Naive B cell (primary cell): ENCODE measurements at places on chromosomes 7 and 10. TPM values are rescaled to one million over a fixed set of nuclear protein-coding genes. Genes with fewer than 3 reads are reported as not detected.

DNA sequence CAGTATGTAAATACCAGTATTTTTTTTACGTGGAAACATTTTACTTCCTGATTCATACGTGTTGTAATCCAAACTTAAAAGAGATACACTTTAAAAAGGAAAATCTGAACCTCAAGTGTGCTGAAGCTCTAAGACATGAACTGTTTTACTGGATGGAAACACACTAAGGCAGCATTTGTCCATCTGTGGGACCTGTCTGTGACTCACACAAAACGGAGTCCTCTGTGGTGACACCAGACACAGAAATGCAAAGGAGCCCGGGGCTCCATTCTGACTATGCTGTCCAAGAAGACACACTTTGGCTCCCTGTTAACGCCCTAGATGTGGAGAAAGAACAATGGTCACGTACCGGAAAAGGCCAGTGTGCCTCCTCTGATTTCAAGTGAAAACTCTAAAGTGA is 23.9 kb downstream of the RNF133 start:
- H3K27ac ChIP-seq, result no peak overlapping the region
- H3K4me3 ChIP-seq, result no peak overlapping the region
- DNase-seq, result no peak
- no peaks in the 10 kb centered on the region for H3K36me3 ChIP-seq
- H3K27me3 ChIP-seq, result no peaks in the 10 kb centered on the region

DNA sequence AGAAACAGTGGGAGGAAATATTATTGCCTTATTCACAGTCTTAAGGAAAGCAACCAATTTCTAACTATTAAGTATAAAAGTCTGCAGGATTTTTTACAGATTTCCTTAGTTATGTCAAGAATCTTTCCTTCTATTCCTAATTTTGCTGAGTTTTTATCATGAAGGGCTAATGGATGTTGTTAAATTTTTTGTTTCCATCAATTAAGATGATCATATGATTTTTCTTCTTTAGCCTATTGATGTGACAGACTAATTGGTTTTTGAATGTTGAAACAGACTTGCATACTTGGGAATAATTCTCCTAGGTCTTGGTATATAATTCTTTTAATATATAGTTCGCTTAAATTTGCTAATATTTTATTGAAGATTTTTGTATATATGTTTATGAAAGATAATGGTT is 569.1 kb upstream of the KCND2 start:
- no peak for DNase-seq
- no peaks in the 10 kb centered on the region for H3K36me3 ChIP-seq
- H3K4me1 ChIP-seq, result no peaks in the 10 kb centered on the region
- no peak overlapping the region for H3K4me3 ChIP-seq
- no peaks in the 10 kb centered on the region for H3K27me3 ChIP-seq

- H3K36me3 ChIP-seq, result no peaks in the 10 kb centered on the region
- H3K4me3 ChIP-seq, result no peak overlapping the region
- H3K27me3 ChIP-seq, result peaks cover 27% of the 10 kb centered on the region
- no peaks in the 10 kb centered on the region for H3K4me1 ChIP-seq
- no peak overlapping the region for H3K27ac ChIP-seq
- no peak for DNase-seq
Observed at GRCh38 chr10:23310404-23310803, 34.2 kb downstream of the C10orf67 start.

DNA sequence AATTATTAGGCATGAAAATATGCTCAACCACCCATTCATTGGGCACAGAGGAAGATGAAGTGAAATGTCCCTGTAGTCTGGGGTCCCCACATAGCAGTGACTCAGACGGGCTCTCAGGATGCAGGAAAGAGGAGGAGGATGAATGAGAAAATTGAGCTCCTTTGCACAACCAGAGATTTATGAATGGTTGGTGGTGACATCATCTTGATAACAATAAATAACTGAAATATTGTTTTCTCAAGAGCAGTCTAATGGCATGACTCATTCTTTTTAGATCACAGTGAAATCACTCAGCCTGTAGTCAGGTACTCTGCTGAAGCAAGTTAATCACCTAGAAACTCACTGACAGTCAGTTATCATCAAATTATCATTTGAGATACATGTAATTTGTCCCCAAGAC is 254.1 kb downstream of the RELN start:
- H3K4me3 ChIP-seq, result no peak overlapping the region
- no peak overlapping the region for H3K27ac ChIP-seq

The CYP26C1 gene
- not detected for polyA plus RNA-seq

The SFTPA1 gene
- not detected for polyA plus RNA-seq

- no peaks in the 10 kb centered on the region for H3K27me3 ChIP-seq
- H3K27ac ChIP-seq, result no peak overlapping the region
- DNase-seq, result no peak
- H3K4me1 ChIP-seq, result no peaks in the 10 kb centered on the region
- H3K4me3 ChIP-seq, result no peak overlapping the region
Observed at GRCh38 chr10:56836659-56837058, 475.6 kb upstream of the ZWINT start.

DNA sequence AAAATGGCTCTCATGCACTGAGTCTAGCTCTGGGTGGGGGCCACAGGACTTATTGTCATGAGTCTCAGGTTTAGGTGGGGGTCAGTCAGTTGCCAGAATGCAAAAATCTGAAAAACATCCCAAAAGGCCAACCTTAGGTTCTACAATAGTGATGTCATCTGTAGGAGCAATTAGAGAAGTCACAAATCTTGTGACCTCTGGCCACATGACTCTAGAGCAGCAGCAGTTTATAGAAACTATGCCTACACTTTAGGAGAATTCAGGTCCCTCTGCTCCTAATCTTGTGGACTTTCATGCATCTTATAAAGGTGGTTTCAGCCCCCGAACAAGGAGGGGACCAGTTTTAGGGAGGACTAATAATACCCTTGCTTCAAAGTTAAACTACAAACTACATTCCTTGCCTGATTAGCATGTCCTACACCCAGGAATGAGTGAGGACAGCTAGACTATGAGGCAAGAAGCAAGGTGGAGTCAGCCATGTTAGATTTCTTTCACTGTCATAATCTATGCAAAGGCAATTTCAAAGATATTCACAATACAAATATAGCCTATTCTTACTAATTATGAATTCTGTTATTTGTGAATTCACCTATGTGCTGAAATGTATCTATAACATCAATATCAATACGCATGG is 123.5 kb upstream of the ADCY1 start:
- no peaks in the 10 kb centered on the region for H3K4me1 ChIP-seq
- H3K36me3 ChIP-seq, result no peaks in the 10 kb centered on the region
- H3K4me3 ChIP-seq, result no peak overlapping the region
- peaks cover 6% of the 10 kb centered on the region for H3K27me3 ChIP-seq
- no peak overlapping the region for H3K27ac ChIP-seq

The ACTR3C gene
- polyA plus RNA-seq, result 7.6 TPM

The PON3 gene
- polyA plus RNA-seq, result not detected

The LSM5 gene
- 138 TPM for polyA plus RNA-seq

DNA sequence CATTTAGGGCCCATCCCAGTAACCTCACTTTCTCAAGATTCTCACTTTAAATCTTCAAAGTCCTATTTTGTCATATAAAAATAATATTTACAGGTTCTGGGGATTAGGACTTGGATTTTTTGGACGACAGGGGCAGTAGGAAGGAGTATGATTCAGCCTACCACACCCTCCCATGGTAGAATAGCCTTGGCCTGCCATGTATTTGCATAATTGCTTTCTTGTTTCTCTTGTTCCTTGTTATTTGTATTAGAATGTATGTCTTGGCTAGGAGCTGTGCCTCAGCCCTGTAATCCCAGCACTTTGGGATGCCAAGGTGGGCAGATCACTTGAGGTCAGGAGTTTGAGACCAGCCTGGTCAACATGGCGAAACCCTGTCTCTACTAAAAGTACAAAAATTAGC is 92.5 kb downstream of the ELAPOR2 start:
- H3K27me3 ChIP-seq, result peaks cover 22% of the 10 kb centered on the region
- no peaks in the 10 kb centered on the region for H3K36me3 ChIP-seq
- H3K27ac ChIP-seq, result no peak overlapping the region
- H3K4me1 ChIP-seq, result no peaks in the 10 kb centered on the region

The GNAT3 gene
- polyA plus RNA-seq, result not detected

GRCh38 chr10:133235932-133236331 is 1.7 kb upstream of the VENTX start:
- no peak overlapping the region for H3K27ac ChIP-seq
- H3K36me3 ChIP-seq, result no peaks in the 10 kb centered on the region

The ALOX5 gene
- polyA plus RNA-seq, result 120 TPM

GRCh38 chr10:100045592-100045991 is 35.8 kb upstream of the DNMBP start:
- H3K4me3 ChIP-seq, result no peak overlapping the region
- H3K36me3 ChIP-seq, result no peaks in the 10 kb centered on the region
- H3K27me3 ChIP-seq, result peaks cover 6% of the 10 kb centered on the region
- H3K4me1 ChIP-seq, result peaks cover 8% of the 10 kb centered on the region

GRCh38 chr7:90828601-90829000 is 232.5 kb downstream of the CDK14 start:
- H3K36me3 ChIP-seq, result peaks cover 11% of the 10 kb centered on the region
- no peak overlapping the region for H3K4me3 ChIP-seq
- no peak overlapping the region for H3K27ac ChIP-seq
- peaks cover 36% of the 10 kb centered on the region for H3K4me1 ChIP-seq
- H3K27me3 ChIP-seq, result no peaks in the 10 kb centered on the region

The EIF5AL1 gene
- 0.28 TPM for polyA plus RNA-seq

- H3K4me1 ChIP-seq, result no peaks in the 10 kb centered on the region
- no peak for DNase-seq
Observed at GRCh38 chr10:108427146-108427545, 1262.6 kb upstream of the SORCS1 start.

- H3K27me3 ChIP-seq, result no peaks in the 10 kb centered on the region
- peak overlapping the region; percentile 100 for H3K4me3 ChIP-seq
- H3K36me3 ChIP-seq, result peaks cover 20% of the 10 kb centered on the region
- H3K27ac ChIP-seq, result peak overlapping the region; percentile 90
- DNase-seq, result no peak
- H3K4me1 ChIP-seq, result peaks cover 52% of the 10 kb centered on the region
Observed at GRCh38 chr7:105016709-105017656, 3.0 kb downstream of the KMT2E start.

- H3K4me3 ChIP-seq, result no peak overlapping the region
- H3K36me3 ChIP-seq, result peaks cover 16% of the 10 kb centered on the region
- no peaks in the 10 kb centered on the region for H3K27me3 ChIP-seq
- H3K4me1 ChIP-seq, result peaks cover 7% of the 10 kb centered on the region
Observed at GRCh38 chr7:30403477-30403876, 75.1 kb downstream of the NOD1 start.

The FKBP6 gene
- not detected for polyA plus RNA-seq

GRCh38 chr7:26508917-26509316 is 217.3 kb downstream of the SNX10 start:
- DNase-seq, result no peak
- H3K4me3 ChIP-seq, result no peak overlapping the region
- H3K27me3 ChIP-seq, result peaks cover 51% of the 10 kb centered on the region
- no peaks in the 10 kb centered on the region for H3K36me3 ChIP-seq
- no peaks in the 10 kb centered on the region for H3K4me1 ChIP-seq
- H3K27ac ChIP-seq, result no peak overlapping the region

DNA sequence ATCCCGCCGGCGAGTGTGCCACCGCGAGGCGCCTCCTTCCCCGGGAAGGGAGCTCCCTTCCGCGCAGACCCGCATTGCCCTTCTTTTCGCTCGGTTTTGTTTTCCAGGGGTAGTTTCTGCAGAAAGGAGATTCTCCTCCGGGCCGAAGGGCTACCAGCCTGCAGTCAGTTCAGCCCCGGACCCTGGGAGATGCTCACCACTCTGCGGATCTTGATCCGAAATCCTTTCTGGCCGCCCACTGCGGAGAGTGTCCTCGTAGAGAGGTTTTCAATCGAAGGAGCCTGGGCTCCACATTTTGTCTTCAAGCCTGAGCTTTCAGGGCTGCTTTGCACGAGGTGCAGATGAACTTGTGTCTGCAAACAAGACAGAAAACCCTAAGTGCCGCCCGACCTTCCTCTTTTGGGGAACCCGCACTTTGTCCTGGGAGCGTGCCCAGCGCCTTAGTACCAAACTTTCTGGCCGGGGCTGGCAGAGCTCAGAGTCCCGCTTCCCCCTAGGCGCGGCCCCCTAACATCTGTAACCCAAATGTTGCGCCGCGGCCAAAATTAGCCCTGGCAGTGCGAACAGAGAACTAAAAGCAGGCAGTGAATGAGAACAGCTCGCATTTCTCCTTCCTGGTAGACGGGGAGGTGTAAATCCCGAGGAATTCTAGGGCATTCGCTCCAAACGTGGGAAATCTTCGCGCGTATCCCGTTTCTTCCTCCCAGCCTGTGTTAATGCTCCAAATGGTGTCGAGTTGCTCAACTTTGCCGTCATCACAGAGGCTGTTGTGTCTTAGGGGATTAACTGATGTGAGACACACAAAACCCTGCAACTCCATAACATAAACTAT is 6.7 kb upstream of the EN2 start:
- H3K27me3 ChIP-seq, result peaks cover 79% of the 10 kb centered on the region
- H3K4me1 ChIP-seq, result peaks cover 30% of the 10 kb centered on the region
- no peak overlapping the region for H3K4me3 ChIP-seq
- no peak for DNase-seq

The MBLAC1 gene
- polyA plus RNA-seq, result 1.8 TPM

DNA sequence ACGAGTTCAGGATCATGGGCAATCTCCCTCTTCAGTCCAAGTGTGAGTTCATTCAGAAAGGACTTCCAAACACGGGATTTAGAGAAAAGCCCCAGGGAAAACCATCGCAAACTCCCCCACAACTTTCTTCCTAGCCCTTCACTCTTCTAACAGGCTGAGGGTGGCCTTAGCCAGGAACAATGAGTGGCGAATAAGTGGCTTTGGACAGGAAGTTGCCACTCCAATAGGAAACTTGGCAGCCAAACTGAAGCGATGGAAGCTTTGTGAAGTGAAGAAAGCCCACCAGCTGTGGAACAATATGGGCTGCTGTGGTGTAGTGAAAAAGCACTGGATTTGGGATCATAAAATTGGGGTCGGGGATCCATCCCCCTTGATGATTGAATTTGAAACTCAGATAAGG is 193.2 kb downstream of the TEX36 start:
- H3K36me3 ChIP-seq, result no peaks in the 10 kb centered on the region
- no peak overlapping the region for H3K27ac ChIP-seq
- H3K27me3 ChIP-seq, result peaks cover 7% of the 10 kb centered on the region
- no peak overlapping the region for H3K4me3 ChIP-seq
- H3K4me1 ChIP-seq, result no peaks in the 10 kb centered on the region

DNA sequence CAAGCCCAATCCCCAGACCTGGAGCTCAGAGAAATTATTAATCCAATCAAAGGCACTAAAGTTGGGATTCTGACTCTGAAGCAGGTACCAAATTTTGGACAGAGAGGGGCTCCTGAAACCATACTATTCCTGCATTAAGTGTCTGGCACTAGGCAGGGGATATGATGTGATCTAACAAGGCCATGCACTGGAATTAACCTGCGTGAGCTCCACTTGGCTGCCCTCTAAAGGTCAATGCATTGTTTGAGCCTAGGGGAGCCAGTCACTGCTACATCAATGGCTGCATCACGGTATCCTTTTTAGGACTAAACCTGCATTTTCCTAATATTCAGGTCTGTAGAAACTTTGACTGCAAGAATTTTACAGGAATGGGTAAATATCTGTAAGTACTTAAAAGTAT is 42.1 kb downstream of the ST8SIA6 start:
- H3K27me3 ChIP-seq, result peaks cover 15% of the 10 kb centered on the region
- H3K36me3 ChIP-seq, result no peaks in the 10 kb centered on the region
- no peak for DNase-seq
- no peak overlapping the region for H3K4me3 ChIP-seq
- no peak overlapping the region for H3K27ac ChIP-seq

GRCh38 chr7:87608431-87608830 is 7.7 kb upstream of the ABCB1 start:
- no peak overlapping the region for H3K4me3 ChIP-seq
- H3K36me3 ChIP-seq, result no peaks in the 10 kb centered on the region
- no peak overlapping the region for H3K27ac ChIP-seq
- peaks cover 16% of the 10 kb centered on the region for H3K27me3 ChIP-seq
